ENCODE measurements at places on chromosomes 6 and 20. TPM values are rescaled to one million over a fixed set of nuclear protein-coding genes. Genes with fewer than 3 reads are reported as not detected.
A peak's percentile ranks its signal among the peaks of the same experiment; 100 is the strongest.

TTK gene
- polyA plus RNA-seq, result 0.36 TPM

- DNase-seq, result no peak
Measured at GRCh38 chr6:44286285-44286565, 16.0 kb downstream of the TMEM151B start.

VGLL2 gene
- not detected for polyA plus RNA-seq

MATN4 gene
- not detected for polyA plus RNA-seq

ZNF318 gene
- 8.3 TPM for polyA plus RNA-seq

GRCh38 chr20:49045440-49046086, 549 bp upstream of the CSE1L start:
- DNase-seq, result peak; percentile 14

DNA sequence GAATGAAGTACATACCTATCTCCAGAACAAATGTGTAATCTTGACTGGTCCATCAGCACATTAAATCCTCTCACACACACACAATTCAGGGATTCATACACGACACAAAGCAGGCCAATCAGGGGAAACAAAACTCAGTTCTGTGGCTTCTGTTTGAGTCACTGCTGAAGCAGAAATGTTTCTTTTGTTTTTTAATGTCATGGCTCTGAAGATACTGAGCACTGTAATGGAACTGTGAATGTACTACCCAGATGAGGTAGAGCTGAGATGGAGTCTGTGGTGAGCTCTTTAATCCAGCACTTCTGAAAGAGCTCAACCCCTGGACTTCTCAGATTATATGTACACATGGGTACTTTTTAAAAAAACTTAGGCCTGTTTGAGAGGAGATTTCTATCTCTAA, 116.4 kb downstream of the THEMIS start:
- DNase-seq, result no peak

DNA sequence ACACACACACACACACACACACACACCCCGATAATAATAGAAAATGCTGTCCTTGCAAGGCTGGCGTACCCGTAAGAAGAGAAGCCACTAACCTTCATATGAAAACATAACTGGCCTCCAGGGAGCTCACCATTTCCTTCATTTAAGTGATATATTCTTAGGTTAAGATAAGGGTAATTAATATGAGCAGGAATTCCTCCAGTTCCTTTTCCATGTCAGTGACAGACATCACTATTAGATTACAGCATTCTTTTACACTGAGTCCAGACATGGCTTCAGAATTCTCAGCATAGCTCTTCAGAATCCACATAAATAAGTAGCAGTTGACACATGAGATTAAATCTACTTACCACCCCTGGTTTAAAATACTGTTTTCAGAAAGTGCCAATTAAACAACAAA, 121.9 kb downstream of the SIM1 start:
- no peak for DNase-seq

DNA sequence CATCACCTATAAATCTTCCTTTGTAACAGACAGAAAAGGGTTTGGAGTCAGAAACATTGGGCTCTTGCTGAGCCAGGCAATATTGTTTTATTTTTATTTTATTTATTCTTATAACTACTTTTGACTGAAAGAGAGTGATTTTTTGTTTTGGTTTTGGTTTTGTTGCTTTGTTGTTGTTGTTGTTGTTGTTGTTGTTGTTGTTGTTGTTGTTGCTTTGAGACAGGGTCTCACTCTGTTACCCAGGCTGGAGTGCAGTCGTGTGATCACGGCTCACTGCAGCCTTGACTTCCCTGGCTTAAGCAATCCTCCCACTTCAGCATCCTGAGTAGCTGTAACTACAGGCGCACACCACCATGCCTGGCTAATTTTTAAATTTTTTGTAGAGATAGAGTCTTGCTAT, 15.0 kb upstream of the SLC13A3 start:
- DNase-seq, result no peak

VNN1 gene
- polyA plus RNA-seq, result 0.34 TPM

- DNase-seq, result no peak
Measured at GRCh38 chr20:49712646-49712995, 1.1 kb downstream of the B4GALT5 start.

BTN1A1 gene
- polyA plus RNA-seq, result 0.02 TPM

DNA sequence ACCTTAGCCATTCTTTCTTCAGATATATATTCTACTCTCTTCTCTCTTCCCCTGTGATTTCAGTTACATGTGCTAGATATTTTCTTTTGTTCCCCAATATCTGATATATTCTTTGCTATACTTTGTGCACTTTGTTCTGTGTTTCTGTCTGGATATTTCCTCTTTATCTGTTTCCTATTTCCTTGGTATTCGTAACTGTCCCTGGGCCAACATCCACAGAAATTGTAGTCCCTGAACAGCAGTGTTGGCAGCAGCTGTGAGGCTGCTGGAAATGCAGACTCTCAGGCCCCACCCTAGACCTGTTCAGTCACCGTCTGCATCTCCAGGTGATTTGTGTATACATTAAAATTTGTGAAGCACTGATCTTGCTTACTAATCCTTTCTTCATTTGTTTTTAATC, 522.9 kb upstream of the SOX4 start:
- no peak for DNase-seq

RREB1 gene
- polyA plus RNA-seq, result 15.1 TPM

DNA sequence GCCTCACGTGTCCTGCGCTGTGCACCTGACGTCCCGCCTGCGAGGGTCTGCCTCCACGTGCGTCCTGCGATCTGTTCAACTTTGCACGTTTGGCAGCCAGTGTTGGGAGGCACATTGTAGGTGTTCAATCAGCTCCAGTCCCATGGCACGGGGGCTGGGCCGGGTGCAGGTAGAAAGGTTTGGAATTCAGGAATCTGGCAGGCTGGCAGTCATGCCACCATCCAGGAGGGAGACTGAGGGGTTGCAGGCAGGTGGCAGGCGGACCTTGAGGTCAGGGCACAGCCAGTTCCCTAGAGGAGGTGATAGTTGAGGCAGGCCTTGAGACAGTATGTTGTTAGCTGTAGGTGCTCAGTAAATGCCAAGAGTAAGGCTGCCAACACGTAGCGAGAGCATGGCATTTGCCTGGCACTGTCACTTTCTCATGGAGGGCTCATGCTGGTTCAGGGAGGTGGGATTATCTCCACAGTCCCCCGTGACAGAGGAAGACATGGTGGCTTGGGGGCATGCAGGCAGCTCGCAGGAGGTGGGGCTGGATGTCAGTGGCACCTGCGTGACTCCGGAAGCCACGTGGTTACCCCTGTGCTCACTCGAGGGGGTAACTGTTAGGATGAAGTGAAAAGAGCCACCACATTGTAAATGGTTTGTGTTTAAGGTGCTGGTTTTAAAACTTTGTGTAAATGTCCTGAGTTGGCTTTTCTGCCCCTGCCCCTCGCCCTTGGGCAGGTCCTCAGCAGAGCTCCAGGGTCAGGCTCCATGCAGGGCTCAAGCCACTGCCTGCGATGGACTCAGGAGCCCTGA, 111.8 kb upstream of the FRMD1 start:
- no peak for DNase-seq

HCRTR2 gene
- polyA plus RNA-seq, result 0.04 TPM

CNPY3 gene
- 40.0 TPM for polyA plus RNA-seq

- DNase-seq, result no peak
Measured at GRCh38 chr6:39646751-39647420, 78.3 kb downstream of the KIF6 start.

DNA sequence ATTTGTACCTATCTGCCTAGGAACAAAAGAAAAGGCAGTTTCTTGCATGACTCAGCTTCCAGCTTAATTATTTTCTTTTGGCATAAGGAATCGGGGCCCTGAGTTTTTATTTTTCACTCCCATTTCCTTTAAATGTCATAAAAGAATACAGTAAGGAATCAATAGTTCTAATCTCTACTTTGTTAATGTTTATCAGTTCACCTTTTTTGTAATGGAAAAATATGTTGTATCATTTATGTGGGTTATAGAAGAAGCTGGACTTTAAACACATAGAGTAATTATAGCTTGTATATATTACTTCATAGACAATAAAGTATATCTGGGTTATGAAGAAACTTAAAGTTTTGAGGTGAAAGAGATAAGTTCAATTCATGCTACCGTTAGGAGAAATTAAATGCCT, 1214.8 kb upstream of the GJE1 start:
- no peak for DNase-seq

- DNase-seq, result no peak
Measured at GRCh38 chr6:127191716-127192115, 73.2 kb downstream of the RSPO3 start.

- no peak for DNase-seq
Measured at GRCh38 chr6:152298055-152298647, 339.0 kb downstream of the SYNE1 start.

EIF6 gene
- 88.4 TPM for polyA plus RNA-seq

CST2 gene
- polyA plus RNA-seq, result 0.28 TPM

- DNase-seq, result no peak
Measured at GRCh38 chr6:92008757-92009502, 1410.4 kb downstream of the EPHA7 start.

- DNase-seq, result no peak
Measured at GRCh38 chr6:6584310-6585002, 4.1 kb upstream of the LY86 start.

GRCh38 chr20:54123587-54124180, 50.1 kb downstream of the CYP24A1 start:
- no peak for DNase-seq

RNF114 gene
- 44.2 TPM for polyA plus RNA-seq

DNA sequence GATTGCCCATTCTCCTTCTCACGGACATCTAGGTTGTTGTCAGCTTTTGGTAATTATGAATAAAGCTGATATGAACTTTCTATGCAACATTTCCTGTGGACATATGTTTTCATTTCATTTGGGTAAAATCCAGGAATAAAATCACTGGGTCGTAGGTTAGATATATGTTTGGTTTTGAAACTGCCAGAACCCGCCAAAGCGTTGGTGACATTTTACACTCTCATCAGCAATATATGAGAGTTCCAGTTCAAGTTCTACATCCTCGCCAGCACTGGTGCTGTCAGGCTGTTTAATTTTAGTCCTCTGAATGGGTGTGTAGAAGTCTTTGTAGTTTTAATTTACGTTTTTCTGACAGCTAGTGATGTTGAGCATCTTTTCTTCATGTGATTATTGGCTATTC, 27.5 kb upstream of the LRFN2 start:
- no peak for DNase-seq

DNA sequence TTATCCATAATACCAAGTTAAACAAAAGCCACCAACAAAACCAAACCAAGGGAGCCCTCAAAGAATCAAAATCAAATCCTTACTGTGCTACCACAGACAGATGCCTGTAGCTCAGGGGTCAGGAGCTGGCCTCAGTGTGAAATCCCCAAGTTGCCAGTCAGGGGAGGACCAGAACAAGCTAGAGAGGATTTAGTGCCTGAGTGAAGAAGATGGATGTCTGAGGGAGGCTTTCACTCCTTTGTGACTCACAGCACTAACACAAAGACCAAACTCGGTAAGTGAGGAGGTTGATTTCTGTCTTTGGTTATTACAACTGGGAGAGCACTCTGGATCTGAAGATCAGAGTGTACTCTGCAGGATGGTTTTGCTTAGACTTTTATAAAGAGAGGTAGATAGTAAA, 189.9 kb upstream of the ZNF184 start:
- no peak for DNase-seq

- no peak for DNase-seq
Measured at GRCh38 chr20:54257071-54257816, 49.4 kb downstream of the PFDN4 start.

- no peak for DNase-seq
Measured at GRCh38 chr20:6999381-6999780, 231.9 kb downstream of the BMP2 start.

AFG1L gene
- 3.4 TPM for polyA plus RNA-seq

TNFRSF6B gene
- polyA plus RNA-seq, result 7.0 TPM

KHDC1L gene
- polyA plus RNA-seq, result not detected

GRCh38 chr6:157266274-157267101, 56.8 kb downstream of the TMEM242 start:
- no peak for DNase-seq

IRAK1BP1 gene
- polyA plus RNA-seq, result 5.2 TPM

GRCh38 chr6:140051521-140052512, 677.4 kb upstream of the CITED2 start:
- DNase-seq, result no peak

DNA sequence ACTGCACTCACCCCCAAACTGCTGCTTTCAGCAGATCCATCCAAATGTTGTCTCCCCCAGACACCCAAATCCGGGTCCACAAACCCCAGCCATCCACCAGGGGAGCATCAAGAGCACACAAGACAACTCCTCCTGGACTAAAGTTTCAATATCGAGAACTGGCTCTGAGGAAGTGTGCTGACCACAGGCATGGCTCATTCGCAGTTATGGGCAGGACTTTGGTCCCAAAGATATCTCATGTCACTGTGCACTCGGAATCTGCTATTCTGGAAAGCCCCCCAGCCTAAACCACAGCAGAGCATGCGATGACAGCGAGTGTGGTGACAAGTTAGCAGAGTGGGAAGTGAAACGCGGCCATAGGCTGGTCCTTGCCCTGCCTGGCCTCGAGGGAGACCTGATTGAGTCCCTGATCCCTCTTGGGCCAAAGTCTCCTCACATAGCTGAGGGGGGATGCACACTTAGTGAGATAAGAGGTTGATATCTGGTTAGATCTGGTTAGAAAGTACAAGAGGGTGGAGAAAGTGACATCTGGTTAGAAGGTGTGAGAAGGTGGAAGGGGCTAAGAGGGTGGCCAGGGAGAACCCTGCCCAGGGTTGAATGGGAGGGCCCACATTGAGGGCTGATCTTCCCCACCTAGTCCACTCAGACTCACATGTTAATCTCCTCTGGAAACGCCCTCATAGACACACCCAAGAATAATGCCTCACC, 149.7 kb downstream of the MRPL14 start:
- no peak for DNase-seq

MYO6 gene
- polyA plus RNA-seq, result 4.4 TPM

- DNase-seq, result no peak
Measured at GRCh38 chr6:11705483-11705882, 73.1 kb downstream of the ADTRP start.

SESN1 gene
- 68.4 TPM for polyA plus RNA-seq

CASP8AP2 gene
- 7.7 TPM for polyA plus RNA-seq

GRCh38 chr6:157236040-157236725, 87.1 kb downstream of the TMEM242 start:
- DNase-seq, result peak; percentile 46

MLN gene
- polyA plus RNA-seq, result not detected
